HCEC 1CT (cell line): ENCODE measurements at places on chromosomes 6 and 20.
A peak's percentile ranks its signal among the peaks of the same experiment; 100 is the strongest.

DNA sequence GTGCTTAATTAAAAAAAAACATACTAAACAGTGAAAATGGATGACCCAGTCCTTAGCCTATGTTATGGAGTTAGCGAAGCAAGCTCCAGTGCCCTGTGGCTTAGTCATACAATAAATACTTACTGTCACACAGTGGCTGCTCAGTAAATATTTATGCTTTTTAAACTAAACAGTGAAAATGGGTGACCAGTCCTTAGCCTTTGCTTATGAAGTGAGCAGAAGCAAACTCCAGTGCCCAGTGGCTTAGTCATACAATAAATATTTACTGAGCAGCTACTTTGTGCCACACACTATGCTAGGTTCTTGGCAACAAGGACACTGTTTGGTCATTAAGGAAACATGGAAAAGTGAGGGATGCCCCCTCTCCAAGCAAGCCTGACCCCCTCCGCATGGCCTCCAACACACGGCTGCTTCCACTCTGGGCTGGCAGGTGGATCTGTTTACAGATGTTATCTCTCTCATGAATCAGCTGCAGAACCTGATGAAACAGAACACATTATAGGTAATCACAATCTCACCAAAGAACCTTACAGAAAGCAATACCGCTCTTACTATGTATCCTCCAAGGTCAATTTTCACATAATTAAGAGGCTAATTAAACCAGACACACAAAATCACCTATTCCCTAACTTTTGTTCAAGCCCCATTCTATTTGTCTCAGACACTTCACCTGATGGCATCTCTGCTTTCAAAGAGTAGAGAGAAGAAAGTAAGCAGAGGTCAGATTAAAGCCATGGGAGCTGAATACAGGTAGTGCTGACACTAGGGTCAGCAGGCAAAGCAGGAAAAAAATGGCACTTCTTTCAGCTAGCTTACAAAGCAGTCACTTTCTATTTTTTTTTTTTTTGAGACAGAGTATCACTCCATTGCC is 27.3 kb downstream of the CDK5RAP1 start:
- peak; percentile 76 for DNase-seq

GRCh38 chr6:36825994-36826393 is 13.2 kb downstream of the CPNE5 start:
- DNase-seq = no peak

DNA sequence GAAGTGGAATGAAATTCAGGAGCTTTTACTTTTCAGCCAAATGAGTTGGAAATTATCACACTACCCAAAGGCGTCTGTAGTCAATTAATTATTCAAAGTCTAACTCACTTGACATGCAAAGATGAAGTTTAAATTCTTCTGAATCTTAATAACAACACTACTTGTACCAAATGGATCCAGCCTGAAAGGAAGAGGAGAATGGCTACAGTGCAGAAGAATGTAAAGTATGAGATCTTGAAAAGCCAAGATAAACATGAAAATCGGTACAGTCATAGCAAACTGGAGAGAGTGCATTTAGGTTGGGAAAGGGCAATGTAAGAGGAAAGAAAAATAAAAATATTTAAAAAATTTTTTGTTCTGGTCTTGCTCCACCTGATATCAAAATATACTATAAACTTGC is 195.5 kb downstream of the SIM1 start:
- DNase-seq = peak; percentile 82

DNA sequence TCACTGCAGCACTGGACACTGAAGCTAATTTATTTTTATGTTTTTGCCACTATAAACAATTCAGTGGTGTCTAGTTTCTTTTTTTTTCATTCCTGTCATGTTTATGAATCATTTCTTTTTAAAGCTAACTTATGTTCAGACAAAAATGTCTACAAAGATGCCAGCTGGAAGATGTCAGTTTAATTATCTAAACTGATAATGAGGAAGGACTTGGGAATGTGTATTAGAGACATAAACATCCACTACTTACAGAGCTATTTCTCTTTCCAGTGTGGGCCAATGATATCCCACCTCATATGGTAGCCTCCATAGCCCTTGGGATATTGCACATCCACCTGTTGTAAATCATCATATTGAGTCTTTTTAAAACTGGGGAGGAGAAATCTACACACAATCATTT is 132.1 kb upstream of the FAM184A start:
- peak; percentile 72 for DNase-seq

DNA sequence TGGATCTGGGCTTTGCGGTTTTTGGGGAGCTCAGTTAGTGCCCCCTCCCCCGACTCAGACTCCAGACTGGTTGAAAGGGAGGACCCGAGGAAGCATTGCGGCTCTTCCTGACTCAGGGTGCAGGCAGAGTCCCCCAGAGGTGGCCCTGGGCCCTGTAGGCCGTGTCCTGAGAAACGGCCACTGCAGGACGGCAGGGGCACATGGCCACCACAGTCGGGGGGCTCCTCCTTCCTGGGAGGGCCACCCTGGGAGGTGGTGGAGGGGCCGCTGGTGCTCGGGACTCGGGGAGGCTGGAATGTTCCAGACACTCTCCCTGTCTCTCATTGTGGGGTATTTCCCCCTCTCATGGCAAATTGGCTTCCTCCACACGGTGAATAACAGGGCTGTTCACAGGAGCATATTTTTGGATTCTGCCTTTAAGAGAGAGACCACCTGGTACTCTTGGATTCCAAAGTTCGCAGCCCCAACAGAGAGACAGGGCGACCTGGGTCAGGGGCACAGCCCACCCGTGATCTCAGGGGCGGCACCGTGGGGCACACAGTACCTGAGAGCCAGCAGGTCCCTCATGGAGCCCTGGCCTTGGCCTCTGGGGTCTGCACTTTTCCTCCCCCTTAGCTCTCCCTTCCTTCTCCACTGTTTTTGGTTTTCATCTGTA is 35.7 kb downstream of the FRMD1 start:
- no peak for DNase-seq

GRCh38 chr6:170464524-170464979 is 88.6 kb downstream of the PSMB1 start:
- DNase-seq = no peak

GRCh38 chr6:147057188-147057587 is 147.0 kb upstream of the STXBP5 start:
- DNase-seq = no peak

GRCh38 chr20:64139199-64140060 is 24.8 kb upstream of the MYT1 start:
- DNase-seq = no peak

DNA sequence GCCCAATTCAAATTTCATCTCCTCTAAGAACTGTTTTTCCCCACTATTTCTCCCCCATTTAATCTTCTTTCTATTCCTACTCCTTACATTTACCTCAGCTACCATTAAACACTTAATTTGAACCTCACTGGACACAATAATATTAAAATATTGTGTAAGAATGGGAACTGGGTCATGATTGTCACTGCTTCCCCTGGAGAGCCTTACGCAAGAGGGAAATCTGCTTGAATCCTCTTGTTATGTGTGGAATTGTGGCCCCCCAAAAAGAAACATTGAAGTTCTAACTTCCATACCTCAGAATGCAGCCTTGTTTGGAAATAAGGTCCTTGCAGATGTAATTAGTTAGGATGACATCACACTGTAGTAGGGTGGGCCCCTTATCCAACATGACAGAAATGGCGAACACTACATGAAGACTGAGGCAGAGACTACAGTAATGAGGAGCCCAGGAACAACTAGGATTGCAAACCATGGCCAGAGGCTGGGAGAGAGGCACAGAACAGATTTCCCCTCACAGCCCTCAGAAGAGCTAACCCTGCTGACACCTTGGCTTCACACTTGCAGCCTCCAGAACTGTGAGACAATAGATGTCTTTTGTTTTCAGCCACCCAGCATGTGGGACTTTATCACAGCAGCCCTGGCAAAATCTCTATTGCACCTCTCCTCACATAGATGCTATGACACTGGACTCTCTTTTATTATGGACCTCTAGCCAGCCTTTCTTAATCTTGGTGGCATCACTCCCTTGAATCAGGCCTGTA is 29.9 kb downstream of the HIVEP2 start:
- DNase-seq = no peak

GRCh38 chr6:62150048-62150663 is 135.9 kb downstream of the KHDRBS2 start:
- DNase-seq = peak; percentile 2

DNA sequence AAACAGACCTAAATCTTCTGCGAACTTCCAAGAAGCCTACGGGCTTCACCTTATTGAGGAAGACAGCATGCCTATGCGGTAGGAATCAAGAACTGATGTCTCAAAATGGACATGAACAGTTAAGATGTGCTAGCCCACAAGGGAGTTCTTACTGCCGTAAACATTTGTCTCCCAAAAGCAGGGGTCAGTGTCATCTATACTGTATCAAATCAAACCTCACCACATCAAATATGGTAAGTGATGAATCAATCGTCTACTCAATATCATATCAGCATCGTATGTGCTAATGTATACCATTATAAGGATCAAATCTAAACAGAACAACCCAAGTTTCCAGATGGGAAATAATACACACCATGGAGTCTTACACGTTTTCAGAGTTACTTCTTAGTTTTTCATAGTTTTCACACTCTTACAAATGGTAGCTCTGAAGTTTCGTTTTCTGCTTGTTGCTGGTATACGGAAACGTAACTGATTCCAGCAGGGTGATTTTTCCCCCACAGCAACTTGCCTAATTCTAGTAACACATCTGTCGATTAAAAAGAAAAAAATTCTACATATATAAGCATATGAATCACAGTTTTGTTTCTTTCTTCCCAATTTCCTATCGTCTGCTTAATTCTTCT is 12.6 kb downstream of the RRBP1 start:
- no peak for DNase-seq

DNA sequence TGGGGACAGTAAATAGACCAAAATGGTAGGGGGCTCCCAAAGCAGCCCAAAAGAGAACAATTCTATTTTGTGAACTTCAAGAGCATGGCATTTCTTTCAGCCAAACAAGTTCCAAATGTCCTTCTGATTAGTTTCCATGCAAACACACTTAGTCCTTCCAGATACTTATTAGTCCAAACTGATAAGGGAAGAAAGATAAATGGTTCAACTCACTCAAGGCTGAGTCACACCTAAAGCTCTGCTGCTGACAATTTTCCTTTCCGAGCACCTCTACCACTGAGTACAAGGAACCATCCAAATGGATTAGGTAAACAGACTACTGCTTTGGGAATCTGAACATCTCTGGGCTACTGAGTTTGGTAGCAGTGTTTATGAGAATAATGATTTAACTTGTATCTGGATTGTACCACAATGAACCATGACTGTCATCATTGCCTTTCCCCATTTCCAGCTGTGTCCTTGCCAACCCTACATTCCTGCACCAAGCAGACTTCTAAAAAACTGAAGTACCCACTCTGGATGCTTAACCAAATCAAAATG is 71.2 kb downstream of the TNFRSF21 start:
- DNase-seq = no peak

DNA sequence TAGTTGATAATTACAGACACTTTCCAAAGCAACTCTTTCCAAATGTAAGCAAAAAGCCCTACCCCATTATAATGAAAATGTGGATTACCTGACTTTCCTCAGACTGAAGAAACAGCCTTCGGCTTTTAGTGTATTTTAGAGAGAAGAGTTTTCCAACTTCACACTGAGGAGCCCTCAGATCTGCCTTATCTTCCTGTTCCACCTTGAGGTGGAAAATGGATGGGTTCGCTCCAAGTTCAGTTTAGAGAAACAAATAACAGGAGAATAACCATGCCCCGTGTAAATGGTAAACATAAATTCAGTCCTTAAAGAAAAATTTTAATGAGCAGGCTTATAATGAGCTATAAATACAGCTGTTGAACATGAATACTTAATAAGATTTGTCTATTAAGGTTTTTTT is 21.1 kb upstream of the MTHFD1L start:
- DNase-seq = no peak

DNA sequence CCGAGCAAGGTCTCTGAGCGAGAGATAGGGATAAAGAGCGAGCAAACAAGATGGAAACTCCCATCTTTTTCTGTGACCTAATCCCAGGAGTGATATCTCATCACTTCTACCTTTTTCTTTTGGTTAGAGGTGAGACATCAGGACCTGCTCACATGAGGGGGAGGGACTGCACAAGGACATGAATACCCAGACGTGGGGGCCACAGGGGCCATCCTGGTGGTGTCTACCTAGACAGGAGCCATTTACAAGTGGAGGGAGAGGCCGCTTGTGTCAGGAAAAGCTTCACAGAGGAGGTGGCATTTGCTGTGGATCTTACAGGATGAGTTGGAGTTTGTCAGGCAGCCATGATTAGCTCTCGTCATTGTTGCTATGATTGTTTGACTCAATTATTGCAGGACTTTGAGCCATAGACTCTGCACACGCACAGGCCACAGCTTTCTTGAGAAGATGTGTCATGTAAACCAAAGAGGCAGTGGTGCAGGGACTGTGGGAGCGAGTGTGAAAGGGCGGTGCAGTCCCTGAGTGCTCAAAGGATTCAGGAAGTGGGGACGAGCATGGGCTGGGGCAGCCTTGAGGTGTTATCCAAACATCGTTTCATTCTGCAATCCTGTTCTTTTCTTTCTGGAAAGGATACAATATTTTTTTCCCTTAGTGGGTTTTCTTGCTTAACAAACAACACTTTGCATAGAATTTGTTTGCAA is 7.7 kb downstream of the NPEPL1 start:
- no peak for DNase-seq

DNA sequence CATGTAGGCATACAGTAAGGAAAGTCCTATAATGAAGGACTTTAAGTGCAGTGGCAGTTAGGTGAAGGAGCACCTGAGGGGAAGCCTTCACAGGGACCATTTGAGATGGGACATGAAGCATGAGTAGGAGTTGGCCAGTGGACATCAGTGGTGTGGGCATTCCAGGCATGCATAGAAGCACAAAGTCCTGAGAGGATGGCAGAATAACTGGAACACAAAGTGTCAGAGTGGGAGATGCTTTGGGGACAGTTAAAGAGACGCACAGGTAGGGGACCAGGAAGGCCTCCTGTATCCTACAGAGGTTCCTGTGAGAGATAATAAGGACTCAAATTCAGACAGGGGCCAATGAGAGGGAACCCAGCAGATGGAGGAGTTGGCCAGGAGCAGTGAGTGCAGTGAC is 26.4 kb upstream of the EFHC1 start:
- no peak for DNase-seq

DNA sequence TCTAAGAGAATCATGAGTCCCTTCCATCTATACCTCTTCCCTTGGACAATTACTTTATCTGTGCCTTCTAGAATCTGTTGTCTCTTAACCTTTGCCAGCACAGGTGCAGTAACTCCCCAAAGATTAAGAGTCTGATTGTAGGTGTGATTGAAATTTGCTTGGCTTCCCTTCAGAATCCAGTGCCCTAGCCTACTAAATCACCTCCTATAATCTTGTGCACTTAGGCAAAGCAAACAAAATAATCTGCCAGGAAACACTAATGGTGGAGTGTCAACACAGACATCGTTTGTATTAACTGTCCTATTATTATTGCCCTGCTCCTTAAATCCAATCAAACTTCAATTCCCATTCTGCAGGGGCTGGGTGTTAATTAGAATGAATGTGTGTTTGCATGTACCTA is 28.0 kb downstream of the ID4 start:
- no peak for DNase-seq

- no peak for DNase-seq
Measured at GRCh38 chr6:105892577-105893262, 193.4 kb upstream of the PRDM1 start.

DNA sequence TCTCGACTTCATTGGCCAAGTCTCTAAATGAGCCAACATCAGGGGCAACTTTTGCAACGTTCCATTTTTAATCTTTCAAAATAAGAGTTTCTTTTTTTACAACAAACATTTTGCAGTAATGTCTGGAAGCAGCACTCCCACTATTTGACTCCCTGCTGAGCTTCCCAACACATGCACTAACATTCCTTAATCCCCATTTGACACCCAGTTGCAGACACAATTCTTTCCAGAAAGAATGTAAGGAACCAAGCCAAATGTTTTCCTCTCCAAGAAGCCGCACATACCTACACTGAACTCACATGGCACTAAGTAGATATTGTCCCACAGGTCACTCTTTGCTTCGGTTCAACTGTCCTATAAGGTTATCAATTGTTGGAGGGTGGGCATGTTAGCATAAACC is 165.6 kb downstream of the GRM1 start:
- no peak for DNase-seq
